ENCODE measurements at places on chromosomes 11 and 22. TPM values are rescaled to one million over a fixed set of nuclear protein-coding genes. Genes with fewer than 3 reads are reported as not detected.

- peak; percentile 88 for DNase-seq
These were observed at the start of gene AHNAK for GRCh38 chr11:62546244-62546928. AHNAK (minus strand) TSS chr11:62546806; CDS start chr11:62536098, 10,708 bp downstream.

Gene POU2AF2
- 0.86 TPM for total RNA-seq

Gene TTC36
- total RNA-seq = not detected

GRCh38 chr22:23424031-23424430, 156.1 kb downstream of the IGLL1 start:
- no peak for DNase-seq

GRCh38 chr11:62010935-62011528, 43.6 kb upstream of the FTH1 start:
- no peak for DNase-seq

Gene HMGXB4
- total RNA-seq = 19.2 TPM

DNA sequence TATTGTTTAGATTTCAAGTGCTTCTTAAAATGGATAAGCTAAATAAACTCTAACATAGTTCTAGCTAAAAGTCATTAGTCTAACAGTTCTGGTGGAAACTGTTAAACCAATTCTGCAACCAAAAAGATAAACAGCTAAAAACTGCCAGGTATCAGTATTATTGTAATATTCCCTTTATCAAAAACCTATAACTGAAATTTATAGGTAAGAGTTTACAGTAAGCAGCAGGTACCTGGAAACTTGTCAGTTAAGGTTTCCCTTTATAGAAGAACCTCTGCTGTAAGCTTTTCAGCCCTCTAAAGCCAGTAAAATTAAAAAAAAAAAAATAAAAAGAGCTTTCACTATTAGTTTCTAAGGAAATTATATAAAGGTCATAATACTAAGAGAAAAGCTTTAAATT, 61.0 kb downstream of the LIF start:
- DNase-seq = no peak

Gene MS4A7
- total RNA-seq = 8.9 TPM

Gene FXYD6
- total RNA-seq = 6.4 TPM

Gene TSGA10IP
- not detected for total RNA-seq

DNA sequence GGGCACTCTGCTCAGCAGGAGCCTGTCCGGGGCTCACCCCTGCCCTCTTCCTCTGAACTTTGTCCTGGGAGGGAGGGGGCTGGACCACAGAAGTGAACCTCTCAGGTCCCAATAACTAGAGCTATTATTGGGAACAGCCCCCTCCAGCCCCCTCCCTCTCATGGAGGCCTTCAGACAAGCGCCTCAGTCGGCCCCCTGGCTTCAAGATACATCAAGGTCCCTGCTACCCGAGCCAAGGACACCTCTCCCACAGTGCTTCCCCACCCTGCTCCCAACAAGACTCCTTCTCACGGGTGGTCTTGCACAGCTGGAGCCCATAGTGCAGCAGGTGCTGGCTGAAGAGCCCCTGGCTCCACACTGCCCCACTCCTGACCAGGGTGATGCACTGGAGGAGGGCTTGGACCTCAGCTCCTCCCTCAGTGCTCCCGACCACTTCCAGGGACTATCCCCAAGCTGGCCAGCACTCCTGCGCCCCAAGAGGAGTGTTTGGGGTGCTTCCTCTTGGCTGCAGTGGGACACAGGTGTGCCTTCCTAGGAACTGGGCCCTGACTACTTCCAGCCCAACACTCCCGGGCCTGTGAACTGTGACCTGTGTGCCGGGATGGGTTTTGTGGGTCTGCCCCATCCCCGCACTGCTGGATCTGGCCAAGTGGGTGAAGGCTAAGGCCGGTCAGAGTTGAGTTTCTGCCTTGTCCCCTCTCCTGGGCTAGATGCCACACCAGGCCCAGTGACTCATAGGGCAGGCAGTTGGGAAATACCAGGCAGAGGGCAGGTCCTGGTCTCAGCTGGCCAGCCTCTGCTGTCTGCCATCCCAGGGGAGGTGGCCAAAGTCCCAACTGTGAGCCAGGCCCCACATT, 2.2 kb downstream of the PNPLA2 start:
- DNase-seq = peak; percentile 97

DNA sequence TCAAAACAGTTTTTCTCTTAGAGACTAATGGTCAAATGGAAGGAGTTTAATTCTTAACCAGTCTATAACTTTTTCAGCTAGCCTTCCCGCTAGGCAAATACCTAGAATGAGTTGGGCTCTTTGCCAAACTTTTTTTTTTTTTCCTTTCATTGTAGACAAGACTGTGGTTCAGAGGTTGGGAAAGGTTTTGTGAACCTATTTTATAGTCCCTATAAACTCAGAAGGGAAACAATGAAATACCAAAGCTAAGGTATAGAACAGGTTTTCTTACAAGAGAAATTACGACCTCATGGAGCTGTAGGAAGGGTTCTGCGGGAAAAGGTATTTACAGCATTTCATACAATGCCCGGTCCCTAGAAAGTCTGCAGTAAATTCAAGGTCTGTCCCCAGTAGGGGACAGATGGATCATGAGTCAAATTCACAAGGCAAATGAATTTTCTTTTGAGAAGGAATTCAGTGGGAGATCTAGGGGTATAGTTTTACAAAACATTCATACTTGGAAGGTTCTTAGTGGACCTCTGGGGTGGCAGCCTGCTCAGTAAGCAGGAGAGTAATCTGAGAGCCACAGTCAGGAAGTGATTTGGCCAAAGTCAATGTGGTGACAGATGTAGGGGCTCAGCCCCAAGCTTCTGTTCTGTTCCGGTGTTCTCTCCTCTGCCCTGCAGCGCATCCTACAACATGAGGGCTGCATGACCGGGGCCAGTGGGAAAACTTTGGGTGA, 146.8 kb downstream of the DBX1 start:
- DNase-seq = peak; percentile 55

DNA sequence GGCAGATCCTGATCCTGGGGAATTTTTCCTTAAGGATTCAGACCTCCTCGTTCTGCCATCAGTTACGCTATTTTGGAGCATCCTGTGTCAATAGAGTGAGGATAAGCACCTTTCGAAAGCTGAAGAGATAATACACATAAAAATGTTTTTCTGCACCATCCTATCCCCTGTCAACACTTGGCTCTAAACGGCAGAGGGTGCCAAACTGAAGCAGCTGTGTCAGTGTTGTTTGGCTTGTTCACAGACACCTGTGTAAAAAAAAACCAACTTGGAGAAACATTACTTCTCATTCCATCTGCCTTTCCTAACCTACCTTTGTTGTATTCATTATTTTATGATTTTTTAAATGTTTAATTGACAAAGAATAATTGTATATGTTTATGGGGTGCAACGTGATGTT, 417.0 kb upstream of the DDI1 start:
- no peak for DNase-seq

- DNase-seq = no peak
These were observed 18.9 kb downstream of the COPB1 start for GRCh38 chr11:14480716-14481115.

- peak; percentile 12 for DNase-seq
These were observed 80.4 kb upstream of the KCNQ1OT1 start for GRCh38 chr11:2779981-2780849.

- no peak for DNase-seq
These were observed 20.7 kb downstream of the PIK3C2A start for GRCh38 chr11:17186932-17187692.

DNA sequence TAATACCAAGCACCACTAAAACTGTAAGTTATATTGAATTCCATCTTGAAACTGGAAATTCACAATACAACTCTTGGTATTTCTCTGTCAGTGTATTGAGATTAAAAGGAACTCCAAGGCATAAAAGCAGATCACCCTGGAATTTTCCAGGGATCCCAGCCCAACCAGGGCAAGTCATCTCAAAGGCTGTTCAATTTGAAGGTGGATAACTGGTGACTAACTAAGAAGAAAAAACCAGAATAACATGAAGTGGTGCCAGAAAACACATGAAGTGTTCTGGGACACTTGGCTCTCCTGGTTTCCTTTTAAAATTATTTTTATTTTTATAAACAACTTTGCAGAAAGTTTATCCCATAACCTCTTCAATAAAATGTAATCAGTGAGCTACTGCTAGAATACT, 7.8 kb upstream of the BMAL1 start:
- DNase-seq = no peak

- DNase-seq = no peak
These were observed 15.6 kb upstream of the GNAZ start for GRCh38 chr22:23054531-23055257.

DNA sequence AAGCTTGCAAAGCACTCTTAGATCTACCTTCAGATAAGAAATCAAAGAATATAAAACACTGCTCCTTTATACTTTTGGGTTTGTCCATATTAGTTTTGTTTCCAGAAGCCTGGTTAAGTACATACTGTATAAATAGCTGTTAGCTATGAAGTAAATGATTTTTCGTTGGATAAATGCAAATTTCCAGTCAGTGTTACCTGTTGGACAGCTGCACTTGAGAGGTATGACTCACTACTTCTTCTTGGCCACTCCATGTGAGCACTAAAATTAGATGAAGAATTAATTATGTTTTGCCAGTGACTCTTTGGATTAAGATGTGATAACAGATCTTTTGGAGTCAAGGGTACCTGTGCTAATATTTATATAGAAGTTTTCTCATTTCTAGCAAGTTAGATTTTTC, 9.5 kb upstream of the TSG101 start:
- no peak for DNase-seq

Gene IL18BP
- total RNA-seq = 2.1 TPM

DNA sequence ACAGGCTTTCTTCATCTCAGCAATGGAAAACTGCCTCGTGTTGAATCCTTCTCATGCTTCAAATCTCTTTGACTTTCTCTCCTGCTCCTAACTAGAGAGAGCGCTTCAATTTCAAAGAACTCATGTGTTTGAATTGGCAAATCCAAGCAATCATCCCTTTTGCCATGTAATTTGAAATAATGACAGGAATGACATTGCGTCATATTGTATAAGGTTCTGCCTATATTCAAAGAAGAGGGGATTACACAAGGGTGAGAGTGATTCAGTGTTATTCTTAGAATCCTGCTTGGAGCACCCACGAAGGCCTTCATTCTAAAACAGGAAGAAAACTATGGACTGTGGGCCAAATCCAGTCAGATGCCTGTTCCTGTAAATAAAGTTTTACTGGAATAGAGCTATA, 720.6 kb downstream of the JRKL start:
- DNase-seq = no peak

Gene RSF1
- total RNA-seq = 17.9 TPM

DNA sequence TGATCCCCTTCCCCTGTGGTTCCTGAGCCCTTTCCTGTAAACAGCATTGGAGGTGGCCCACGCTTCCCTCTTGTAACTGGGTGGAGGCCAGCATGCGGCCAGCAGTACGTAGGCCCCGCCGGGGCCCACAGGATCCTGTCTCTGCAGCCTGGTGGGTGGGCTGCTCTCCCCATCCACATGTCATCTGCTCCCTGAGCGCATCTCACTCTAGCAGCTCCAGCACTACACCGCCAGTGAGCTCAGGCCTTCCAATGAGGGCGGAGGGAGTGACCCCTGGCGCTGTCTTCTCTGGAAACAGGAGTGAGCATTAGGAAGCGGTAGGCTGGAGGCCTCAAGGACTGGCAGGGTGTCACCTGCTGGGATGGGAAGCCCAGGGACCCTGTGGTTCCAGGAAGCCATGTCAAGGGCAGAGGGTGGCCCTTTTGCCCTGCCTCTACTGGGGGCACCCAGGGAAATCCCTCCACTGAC, 363.9 kb downstream of the TBC1D22A start:
- no peak for DNase-seq

DNA sequence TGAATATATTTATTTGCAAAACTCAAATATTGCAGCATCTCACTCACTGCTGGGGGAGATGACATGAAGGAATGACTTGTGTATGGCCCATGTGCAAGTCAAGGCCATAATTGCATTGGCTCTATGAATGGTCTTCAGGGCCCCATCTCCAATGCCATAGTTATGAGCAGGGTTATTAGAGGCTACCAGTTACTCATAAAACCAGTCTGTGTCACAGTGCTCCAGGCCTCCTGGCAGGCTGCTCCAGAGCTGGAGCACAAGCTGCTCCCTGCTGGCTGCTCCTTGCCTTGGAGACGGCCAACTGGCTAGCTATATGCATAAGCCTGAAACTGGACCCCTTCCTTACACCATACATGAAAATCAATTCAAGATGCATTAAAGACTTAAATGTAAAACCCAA, 145.7 kb downstream of the TRPC6 start:
- no peak for DNase-seq

Gene DEFB131B
- total RNA-seq = not detected

GRCh38 chr22:40397396-40397795, 27.0 kb downstream of the SGSM3 start:
- DNase-seq = no peak

DNA sequence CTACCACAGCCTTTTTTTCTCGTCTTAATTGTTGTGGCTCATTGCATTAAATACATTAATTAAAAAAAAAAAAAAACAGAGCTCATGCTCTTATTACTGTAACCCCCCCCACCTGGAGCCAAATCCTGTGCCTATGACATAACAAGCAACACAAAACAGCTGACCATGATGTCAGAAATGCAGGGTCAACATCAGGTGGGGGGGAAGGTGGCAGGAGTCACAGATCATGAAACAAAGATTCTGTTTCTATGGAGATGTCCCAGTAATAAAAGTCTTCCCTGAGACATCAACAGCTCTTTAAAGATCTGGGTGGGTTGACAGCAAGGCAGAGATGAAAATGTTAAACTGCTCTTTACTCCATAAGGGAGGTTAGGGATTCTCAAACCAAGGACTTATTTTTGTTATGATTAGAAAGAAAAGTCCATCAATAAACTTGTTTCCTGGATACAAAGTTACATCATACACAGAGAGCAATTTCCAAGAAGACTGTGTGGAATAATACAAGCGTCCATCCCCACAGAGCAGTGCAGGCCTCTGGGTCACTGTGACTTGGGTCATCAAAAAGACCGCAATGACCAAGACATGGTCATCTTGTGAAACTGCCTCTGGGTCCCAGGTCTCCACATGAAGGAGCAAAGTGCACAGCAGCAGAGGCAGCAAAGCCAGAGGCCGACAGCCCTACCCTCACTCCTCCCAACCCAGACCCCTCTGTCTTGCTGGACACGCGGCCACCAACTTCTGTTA, 42.7 kb upstream of the CYP2D6 start:
- no peak for DNase-seq

DNA sequence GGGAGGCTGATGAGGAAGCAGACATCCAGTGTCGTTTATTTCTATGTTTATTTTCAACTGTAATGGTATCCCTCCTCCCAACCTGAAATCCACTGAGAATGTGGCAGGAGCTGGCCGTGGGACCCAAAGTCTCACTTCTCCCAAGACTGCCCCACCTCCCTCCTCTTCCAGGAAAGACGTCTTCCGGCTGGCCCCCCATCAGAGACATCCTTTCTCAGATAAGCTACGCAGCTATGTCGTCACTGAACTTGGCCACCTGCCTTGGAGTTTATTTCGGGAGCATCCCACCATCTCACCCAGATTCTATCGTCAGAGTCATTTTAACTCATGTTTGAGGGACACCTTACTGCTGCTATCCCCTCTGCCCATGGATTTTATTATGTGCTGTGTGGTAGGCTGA, 13.9 kb downstream of the TMEM184B start:
- DNase-seq = peak; percentile 48

Gene TRIM29
- 0.95 TPM for total RNA-seq

Gene GTPBP1
- total RNA-seq = 27.7 TPM

Gene NXPE2
- not detected for total RNA-seq

- no peak for DNase-seq
These were observed 127.3 kb downstream of the FEZ1 start for GRCh38 chr11:125368757-125369156.

Data from gastrocnemius medialis (tissue), 4 donors.